T1000 (cell line): ENCODE measurements at places on chromosomes 13 and 19.
A peak's percentile ranks its signal among the peaks of the same experiment; 100 is the strongest.

DNA sequence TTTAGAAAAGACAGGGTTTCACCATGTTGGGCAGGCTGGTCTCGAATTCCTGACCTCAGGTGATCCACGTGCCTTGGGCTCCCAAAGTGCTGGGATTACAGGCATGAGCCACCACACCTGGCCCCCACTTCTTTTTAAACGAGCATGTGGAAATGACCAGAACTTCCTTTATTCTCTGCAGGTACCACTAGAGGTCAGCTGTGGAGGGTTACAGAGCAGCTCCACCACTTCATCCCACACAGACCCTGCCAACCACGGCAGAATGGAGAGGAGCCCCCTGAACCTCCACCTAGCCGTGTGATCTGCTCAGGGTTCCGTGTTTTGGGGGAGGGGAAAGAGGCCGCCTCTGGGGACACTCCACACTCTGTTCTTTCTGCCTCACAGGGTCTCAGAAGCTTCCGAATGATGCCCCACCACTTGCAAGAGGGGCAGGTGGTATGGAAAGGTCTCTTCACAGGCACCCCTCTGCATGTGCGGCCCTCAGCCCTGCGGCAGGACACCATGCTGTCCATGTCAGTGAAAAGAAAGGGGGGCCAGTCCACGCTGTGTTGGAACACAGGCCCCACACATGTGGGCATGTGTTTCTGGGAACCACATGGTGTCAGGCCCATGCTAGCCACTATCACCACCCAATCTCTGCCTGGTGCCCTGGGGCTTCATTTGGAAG lies 465.0 kb downstream of the TSHZ3 start:
- DNase-seq: no peak

DNA sequence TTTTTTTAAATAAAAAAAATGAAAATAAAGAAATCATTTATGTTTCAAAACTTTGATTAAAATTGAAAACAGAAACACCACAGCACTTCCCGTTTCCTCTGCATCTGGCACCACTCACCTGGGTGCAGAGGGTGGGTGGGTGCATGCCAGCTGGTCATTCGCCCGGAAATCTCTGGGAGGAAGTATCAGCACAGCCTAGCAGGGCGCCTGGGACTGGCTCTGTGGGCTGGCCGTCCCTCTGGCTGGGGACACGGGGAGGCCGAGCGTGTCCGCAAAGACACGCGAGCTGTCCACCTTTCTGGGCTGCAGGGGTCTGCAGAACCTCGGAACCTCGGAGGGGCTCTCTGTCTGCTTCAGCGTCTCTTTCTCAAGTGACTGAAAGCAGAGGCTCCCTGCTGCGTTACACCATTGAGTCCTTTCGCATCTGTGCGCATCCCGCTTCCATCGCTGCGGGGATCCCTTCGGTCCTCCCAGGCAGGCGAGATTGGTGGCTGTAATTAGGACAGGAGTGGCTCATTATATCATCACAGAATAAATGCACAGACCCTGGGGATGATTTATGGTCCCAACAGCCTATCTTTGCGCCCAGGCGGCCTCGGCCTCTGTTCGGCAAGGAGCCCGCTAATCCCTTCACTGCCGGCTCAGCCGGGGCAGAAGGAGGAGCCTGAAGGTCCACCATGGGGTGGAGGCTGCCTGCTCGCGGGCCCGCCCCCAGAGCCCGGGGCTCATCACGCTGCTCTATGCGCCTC lies 17.2 kb downstream of the CRTC1 start:
- no peak for DNase-seq

- DNase-seq: no peak
Observed at GRCh38 chr13:25249001-25249543, 38.2 kb downstream of the MTMR6 start.

- DNase-seq: no peak
Observed at GRCh38 chr13:95714142-95714832, 37.3 kb downstream of the DNAJC3 start.

DNA sequence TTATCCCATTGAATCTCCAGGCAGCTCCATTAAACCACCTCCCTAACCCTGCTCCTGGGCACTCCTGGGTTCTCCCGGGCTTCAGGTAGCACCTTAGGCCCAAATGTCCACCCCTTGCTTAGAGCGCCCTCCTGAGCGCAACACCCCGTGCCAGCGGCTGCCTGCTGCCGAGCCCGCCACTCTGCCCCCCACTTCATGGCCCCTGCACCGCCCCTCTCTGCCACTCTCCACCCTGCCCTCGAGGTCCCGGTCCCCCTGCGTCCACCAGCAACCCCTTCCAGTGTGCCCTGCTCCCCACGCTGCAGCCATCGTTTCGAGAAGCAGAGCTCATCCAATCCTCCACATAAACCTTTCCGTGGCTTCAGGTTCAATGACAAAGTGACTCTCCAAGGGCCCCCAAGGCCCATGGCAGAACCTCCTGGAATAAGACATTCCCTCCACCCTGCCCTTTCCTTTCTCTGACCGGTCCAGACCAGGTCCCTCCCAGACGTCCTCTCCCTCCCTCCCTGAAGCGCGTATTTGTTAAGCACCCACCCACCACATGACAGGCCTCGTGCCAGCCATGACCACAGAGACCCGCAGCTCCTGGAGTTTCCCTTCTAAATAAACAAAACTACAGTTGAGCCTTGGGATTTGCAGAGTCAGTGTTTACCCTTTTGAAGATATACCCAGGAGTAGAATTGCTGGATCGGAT lies 66.6 kb downstream of the ARHGEF18 start:
- DNase-seq: no peak

- no peak for DNase-seq
Observed at GRCh38 chr13:23510979-23511735, 59.1 kb upstream of the TNFRSF19 start.

- DNase-seq: no peak
Observed at GRCh38 chr19:20273376-20273775, 106.4 kb downstream of the ZNF486 start.

DNA sequence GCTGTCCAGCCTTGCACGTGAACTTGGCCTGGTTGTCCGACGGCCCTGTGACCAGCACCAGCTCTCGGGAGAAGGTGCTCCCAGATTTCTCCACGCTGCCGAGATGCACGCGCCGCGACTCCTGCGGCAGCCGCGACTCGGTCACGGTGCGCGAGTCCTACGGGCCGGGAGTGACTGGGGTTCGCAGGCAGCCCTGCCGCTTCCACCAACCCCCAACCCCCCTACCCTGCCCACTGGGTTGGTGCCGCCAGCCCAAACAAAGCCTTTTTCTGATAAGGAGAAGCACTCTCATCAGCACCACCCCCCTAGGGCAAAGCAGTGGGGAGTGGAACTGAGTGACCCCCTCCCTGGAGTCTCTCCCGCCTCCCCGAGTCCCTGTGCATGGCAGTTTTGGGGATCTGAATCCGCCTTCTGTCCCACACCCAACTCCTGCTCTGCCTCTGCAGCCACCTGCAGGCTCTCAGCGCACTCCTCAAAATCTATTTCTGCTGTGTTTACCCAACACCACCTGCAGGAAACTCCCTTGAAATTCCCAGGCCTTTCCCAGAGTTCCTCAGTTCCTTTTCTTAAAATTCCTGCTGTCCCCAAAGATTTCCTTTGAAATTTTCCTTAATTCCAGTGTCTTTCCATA lies 6.2 kb downstream of the NPHS1 start:
- no peak for DNase-seq

DNA sequence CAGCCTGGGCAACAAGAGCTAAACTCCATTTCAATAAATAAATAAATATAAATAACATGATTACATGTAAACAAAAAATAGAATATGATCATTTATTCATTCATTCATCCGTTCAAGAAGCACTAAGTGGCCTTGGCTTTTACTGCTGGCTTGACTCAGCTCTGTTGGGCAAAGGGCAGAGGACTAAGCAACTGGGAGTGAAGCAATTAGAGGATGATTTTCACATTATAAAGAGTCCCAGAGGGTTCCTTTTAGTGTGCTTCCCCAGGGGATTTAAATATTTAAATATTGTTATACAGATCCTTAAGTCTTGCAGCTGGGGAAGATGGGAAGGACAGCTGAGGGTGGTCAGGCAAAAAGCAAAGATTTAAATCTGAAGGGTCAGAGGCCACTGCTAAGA lies 34.9 kb upstream of the FLT1 start:
- no peak for DNase-seq

- DNase-seq: peak; percentile 7
Observed at GRCh38 chr13:30895773-30896172, 10.3 kb upstream of the MEDAG start.

DNA sequence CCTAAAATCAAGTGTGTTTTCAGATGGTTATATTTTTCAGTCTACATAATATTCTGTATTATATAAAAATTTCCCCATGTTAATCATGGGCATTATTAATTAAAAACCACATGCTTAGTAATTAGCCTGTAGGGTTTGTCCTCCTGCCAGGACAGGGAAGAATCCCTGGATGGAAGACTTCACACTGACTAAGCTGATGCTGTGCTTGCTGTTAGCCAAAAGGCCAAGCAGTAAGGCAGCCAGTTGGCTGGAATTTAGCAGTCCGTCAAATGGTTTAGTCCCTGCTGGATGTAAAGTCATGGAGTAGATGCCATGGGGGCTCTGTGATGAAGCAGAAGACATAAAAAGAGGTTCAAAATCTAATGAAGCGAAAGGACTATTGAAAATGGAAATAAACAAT lies 168.0 kb upstream of the OBI1 start:
- DNase-seq: no peak
